ENCODE measurements at places on chromosomes 13 and 19.

GRCh38 chr13:44281252-44282000 lies 92.2 kb upstream of the SERP2 start:
- DNase-seq, result no peak

- DNase-seq, result no peak
These were observed 378.9 kb downstream of the SLITRK1 start for GRCh38 chr13:83503424-83503823.

GRCh38 chr13:28089065-28089464 lies 11.3 kb downstream of the FLT3 start:
- no peak for DNase-seq

- no peak for DNase-seq
These were observed 135.6 kb upstream of the TSC22D1 start for GRCh38 chr13:44711706-44712105.

DNA sequence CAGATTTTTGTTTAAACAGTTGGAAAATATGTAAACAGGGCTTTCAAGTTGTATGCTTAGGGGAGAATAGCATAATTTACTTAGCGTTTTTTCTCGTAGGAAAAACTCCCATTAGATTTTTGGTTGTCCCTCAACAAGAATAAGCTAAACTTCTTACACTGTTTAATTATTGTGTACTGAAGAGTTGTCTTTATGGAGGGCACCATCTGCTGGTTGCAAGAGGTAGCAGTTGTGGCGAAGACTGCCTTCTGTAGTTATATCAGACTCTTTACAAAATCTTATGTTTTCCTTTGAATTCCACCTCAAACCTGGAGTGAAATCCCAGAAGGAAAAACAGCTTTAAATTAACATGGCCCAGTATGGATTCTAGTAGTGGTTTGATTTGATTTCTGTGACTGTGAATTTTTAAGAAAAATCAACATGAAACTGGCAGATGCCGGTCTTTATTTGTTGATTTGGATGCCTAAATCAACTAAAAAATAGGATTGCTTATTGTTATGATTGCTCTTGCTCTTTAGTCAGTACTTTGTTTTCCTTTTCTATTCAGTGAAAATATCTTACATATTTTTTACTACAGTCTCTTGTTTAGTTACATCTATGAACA lies 53.4 kb downstream of the PDS5B start:
- DNase-seq, result peak; percentile 35

DNA sequence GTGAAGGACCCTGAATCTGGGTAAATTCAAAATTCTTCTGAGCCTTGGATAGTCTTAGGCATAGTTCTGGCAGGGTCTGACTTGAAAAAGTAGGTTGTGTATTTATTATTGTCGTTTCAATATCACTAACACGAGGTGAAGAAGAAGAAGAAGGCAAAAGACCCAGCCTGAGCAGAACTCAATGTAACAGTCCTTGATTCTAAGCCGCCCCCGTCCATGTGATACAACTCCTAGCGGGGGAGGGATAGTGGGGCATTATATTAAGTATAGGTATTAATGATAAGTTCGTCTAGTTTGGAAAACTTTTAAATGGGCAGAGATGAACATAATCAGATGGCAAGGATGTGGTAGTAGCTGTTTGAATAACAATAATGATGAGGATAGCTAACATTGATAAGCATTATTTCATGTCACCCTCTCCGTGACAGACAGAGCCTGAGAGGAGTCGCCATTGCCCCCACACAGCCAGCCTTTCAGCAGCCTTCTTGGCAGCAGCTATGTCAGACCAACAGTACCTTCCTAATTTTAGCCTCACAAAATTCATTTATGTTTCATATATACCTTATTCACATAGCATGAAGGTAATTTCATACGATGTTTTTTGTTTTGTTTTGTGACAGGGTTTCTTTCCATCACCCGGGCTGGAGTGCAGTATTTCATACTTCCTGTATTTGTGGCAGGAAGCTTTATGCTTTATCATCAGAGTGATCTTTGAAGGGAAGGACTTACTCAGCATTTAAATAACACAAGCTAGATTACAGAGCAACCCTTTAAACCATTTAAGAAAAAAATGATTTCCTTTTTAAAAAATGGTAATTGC lies 64.4 kb upstream of the NPAS1 start:
- DNase-seq, result no peak

DNA sequence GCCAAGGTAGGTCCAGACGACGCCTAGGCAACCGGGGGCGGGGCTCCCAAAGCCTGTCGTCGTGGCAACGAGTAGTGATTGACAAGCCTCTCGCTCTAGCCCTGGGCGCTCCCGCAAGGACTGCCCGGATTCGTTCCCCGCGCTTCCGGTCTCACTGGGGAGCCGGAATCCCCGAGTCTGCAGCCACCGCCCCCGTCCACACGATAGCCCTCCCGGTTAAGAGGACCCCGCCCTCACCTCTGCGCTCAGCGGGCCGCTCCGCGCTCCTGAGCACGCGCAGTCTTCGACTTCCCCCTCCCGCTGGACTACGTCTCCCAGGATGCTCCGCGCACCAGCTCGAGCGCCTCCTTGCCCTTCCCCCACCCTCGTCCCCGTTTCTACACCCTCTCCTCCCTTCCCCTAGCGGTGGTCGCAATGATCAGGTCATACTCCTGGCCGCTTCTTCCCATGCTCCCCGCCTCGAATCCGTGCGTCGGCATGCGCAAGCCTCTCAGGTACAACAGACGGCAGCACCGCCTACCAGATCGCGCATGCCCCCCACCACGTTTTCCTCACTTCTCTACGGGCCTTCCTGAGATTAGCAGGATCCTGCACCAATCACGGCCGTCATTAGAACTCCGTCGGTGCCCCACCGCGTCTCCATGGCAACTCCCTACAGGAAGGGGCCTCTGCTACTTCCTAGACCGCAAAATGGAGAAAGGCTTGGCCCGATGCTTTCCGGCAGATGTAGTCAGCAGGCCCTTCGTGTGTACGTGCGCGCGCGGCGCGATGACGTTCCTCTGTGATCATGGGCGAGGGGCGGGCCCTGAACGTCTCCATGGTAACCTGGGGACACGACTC lies at the start of gene MZF1:
Gene MZF1 (minus strand): TSS at position 518 of the 840 bp plus-strand sequence. CDS start 1,946 bp downstream, outside the sequence.
- DNase-seq, result no peak

- no peak for DNase-seq
These were observed 50.8 kb downstream of the USP12 start for GRCh38 chr13:27120811-27121210.

GRCh38 chr13:31793246-31793645 lies 53.9 kb downstream of the RXFP2 start:
- no peak for DNase-seq

DNA sequence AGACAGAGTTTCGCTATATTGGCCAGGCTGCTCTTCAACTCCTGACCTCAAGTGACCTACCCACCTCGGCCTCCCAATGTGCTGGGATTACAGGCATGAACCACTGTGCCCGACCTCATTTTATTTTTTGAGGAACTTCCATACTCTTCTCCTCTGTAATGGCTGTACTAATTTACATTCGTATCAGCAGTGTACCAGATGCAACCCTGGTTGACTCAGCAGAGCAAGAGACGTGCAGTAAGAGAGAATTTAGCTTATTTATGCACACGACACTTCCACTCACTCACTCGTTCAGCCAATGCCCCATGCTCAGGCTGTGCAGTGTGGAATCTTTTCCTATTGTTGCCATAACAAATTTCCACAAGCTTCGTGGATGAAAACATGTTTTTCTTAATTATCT lies 6.9 kb downstream of the KIR3DL3 start:
- DNase-seq, result no peak

DNA sequence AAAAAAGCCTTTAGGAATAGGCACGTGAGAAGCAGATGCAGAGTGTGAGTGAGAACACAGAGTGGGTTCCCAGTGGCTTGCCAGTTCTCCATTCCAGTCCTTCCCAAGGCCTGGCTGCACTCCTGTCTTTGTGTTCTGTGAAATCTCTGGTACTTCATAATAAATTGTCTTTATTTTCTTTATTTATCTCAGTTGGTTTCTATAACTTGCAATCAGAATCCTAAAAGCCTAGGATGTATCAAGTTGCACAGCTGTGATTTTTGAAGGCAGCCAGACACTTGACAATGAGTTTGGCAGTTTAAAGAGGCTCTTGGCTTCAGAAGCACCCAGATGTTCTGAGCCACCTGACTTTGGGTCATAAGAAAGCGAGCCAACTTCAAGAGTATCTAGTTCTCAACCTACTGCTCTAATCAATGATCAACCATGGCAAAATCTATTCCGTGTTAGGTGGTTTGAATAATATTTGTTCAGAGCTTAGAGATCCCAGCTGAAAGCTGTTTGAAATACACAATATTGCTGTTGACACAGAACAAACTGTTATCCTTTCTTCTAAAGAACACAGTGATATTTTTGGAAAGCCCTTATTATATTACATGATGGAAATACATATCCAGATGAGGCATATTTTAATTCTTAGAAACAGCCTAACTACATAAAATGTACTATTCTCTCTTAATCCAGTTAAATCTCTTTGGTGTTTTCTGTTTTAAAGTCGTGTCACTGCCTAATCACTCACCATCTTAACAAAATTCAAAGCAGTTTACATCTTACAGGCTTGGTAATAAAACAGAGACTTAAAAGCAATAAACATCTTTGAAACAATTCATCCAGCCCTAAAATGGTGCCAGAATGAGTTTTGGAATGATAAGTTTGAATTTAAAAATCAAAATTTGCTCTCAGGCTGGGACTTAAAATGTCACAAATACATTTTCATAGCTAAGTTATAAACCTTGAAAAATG lies 483.0 kb upstream of the NBEA start:
- DNase-seq, result no peak

GRCh38 chr13:111286749-111287148 lies 33.7 kb upstream of the TEX29 start:
- DNase-seq, result no peak

DNA sequence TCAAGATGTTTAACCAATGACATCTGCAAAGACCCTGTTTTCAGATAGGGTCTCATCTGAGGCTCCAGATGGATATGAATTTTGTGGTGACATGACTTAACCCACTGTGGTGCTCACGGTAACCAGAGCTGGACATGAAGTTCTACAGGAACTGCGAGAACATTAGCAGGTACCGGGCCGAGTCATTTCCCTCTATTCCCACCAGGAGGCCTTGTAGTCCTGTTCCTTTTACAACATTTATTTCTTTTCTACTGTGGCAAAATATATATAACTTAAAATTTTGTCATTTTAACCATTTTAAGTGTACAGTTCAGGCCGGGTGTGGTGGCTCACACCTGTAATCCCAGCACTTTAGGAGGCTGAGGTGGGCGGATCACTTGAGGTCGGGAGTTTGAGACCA lies 7.6 kb upstream of the TSPAN16 start:
- no peak for DNase-seq

DNA sequence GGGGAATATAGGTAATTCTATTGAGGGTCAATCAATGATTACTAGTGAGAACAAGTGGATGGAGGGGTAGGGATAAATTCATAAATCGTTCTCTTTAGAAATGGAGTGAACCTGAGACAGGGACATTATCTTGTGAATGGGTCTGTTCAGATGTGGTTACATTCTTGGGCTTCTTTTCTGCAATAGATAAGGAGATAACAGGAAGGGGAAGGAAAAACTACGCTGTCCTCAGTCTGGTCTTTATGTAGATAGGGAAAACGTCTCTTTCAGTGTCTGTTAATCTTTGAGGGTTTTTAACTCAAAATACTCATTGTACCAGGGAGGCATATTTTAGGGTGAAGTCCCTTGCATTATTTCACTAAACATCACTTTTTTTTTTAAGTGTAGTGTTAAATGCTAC lies 266.7 kb upstream of the MAB21L1 start:
- no peak for DNase-seq

GRCh38 chr13:93375491-93375890 lies 148.9 kb downstream of the GPC6 start:
- DNase-seq, result no peak

DNA sequence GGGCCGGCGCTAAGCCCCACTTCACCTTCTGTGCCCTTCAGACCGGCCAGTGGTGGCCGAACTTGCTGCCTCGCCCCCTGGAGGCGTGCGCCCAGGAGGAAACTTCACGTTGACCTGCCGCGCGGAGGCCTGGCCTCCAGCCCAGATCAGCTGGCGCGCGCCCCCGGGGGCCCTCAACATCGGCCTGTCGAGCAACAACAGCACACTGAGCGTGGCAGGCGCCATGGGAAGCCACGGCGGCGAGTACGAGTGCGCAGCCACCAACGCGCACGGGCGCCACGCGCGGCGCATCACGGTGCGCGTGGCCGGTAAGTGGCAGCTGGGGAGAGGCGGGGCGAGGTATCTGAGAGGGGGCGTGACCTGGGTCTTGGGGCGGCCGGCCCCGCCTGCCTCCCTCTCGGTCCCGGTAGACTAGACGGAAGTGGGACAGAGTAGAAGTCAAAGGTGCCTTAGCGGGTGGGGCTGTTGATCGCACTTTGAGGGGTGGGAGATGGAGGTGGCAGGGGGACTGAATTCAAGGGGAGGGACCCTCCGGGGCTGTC lies 5.6 kb downstream of the ICAM5 start:
- no peak for DNase-seq

GRCh38 chr19:8332976-8333766 lies 9.9 kb downstream of the KANK3 start:
- no peak for DNase-seq

DNA sequence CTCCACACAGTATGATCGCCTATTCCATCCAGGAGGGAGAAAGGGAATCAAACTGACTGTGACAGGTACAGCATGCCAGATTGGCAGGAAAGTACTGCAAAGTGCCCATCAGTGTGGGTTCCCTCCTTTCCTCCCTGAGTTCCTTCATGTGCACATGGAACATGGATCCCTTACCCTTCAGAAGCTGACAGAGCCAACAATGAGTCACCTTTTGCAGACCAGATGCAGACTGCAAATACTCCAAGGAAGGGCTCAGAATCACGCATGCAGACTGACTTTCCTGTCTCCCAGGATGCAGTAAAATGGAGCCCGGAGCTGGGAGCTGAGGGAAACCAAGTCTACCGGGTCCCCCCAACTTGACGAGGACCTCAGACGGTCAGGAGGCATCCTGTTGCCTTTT lies 41.8 kb downstream of the SACS start:
- no peak for DNase-seq

DNA sequence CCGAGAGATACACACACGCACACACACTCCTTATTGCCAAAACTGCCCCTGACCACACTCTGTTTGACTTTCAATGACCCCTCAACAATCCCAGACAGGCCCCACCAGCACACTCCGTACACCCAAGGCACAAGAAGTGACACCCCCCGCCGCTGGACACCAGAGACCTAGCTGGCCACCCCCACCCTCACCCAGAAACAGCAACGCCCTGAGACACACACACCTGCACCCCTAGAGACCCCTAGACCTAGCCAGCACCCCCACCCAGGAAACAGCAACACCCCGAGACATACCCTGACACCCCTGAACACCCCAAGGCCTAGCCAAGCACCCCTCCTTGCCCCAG lies 1.1 kb upstream of the PTGER1 start:
- DNase-seq, result no peak

- no peak for DNase-seq
These were observed 1.2 kb downstream of the CIRBP start for GRCh38 chr19:1270213-1270853.

- no peak for DNase-seq
These were observed 85.1 kb downstream of the FNDC3A start for GRCh38 chr13:49060678-49061387.

GRCh38 chr19:40862785-40863184 lies 12.5 kb upstream of the CYP2A6 start:
- DNase-seq, result no peak

GRCh38 chr19:10871711-10872545 lies 575 bp downstream of the CARM1 start:
- no peak for DNase-seq

- DNase-seq, result no peak
These were observed 261.9 kb downstream of the KCNRG start for GRCh38 chr13:50277127-50277526.

- DNase-seq, result no peak
These were observed 46.3 kb upstream of the ZNF730 start for GRCh38 chr19:23070353-23071146.

GRCh38 chr19:17125062-17125727 lies 49.6 kb downstream of the MYO9B start:
- DNase-seq, result no peak

Measured in substantia nigra (tissue), 51 donors.